Calu3 (cell line): ENCODE measurements at places on chromosomes 13 and 19. TPM values are rescaled to one million over a fixed set of nuclear protein-coding genes. Genes with fewer than 3 reads are reported as not detected.

The IER2 gene
- 96.3 and 108 TPM in 2 replicates for total RNA-seq

- H3K4me1 ChIP-seq: peaks cover 26% of the 10 kb centered on the region
- no peak overlapping the region for H3K4me3 ChIP-seq
- H3K36me3 ChIP-seq: peaks cover 5% of the 10 kb centered on the region
- no peaks in the 10 kb centered on the region for H3K27me3 ChIP-seq
Measured at GRCh38 chr19:3852614-3853254, 16.1 kb downstream of the ZFR2 start.

- H3K4me1 ChIP-seq: no peaks in the 10 kb centered on the region
- DNase-seq: no peak
- H3K4me3 ChIP-seq: no peak overlapping the region
- H3K27me3 ChIP-seq: no peaks in the 10 kb centered on the region
- H3K36me3 ChIP-seq: no peaks in the 10 kb centered on the region
- no peak overlapping the region for H3K27ac ChIP-seq
Measured at GRCh38 chr13:64855506-64855905, 2374.6 kb downstream of the PCDH9 start.

The PDE4C gene
- 0.90 and 2.4 TPM in 2 replicates for total RNA-seq

- no peaks in the 10 kb centered on the region for H3K4me1 ChIP-seq
- no peak overlapping the region for H3K27ac ChIP-seq
- H3K4me3 ChIP-seq: peak overlapping the region; percentile 82
- no peaks in the 10 kb centered on the region for H3K27me3 ChIP-seq
- DNase-seq: peak; percentile 67
Measured at GRCh38 chr13:52127783-52128702, 830 bp downstream of the NEK5 start.

- no peaks in the 10 kb centered on the region for H3K36me3 ChIP-seq
- no peaks in the 10 kb centered on the region for H3K27me3 ChIP-seq
- H3K4me1 ChIP-seq: no peaks in the 10 kb centered on the region
- no peak overlapping the region for H3K27ac ChIP-seq
- DNase-seq: no peak
Measured at GRCh38 chr13:106879806-106880205, 311.9 kb upstream of the ARGLU1 start.

The NDUFA13 gene
- total RNA-seq: 191 and 193 TPM in 2 replicates

The ERCC2 gene
- 56.4 and 57.7 TPM in 2 replicates for total RNA-seq

DNA sequence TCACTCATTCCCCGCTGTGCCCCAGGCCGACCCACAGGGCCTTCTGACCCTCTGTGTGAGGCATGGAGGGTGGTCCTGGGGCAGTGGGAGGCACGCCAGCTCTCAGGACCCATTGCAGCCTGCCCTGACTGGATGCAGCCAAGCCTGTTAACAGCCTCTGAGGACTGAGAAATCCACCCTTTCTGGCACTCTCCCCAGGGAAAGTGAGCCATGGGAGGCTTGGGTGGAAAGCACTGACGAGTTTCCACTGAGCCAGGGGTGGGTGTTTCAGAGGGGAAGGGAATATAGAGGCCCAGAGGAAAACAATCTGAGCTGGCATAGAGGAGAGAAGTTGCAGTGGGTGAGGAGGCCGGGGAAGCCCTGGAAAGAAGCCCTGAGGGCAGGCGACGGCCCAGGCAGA, 30.6 kb upstream of the SLC7A10 start:
- DNase-seq: no peak
- H3K4me3 ChIP-seq: no peak overlapping the region
- H3K27me3 ChIP-seq: peaks cover 59% of the 10 kb centered on the region
- H3K36me3 ChIP-seq: no peaks in the 10 kb centered on the region
- no peak overlapping the region for H3K27ac ChIP-seq

The MISP gene
- total RNA-seq: 73.9 and 90.5 TPM in 2 replicates

- no peaks in the 10 kb centered on the region for H3K27me3 ChIP-seq
- H3K4me3 ChIP-seq: no peak overlapping the region
- H3K36me3 ChIP-seq: no peaks in the 10 kb centered on the region
- DNase-seq: no peak
- no peaks in the 10 kb centered on the region for H3K4me1 ChIP-seq
Measured at GRCh38 chr13:75038393-75039113, 443.4 kb downstream of the TBC1D4 start.

GRCh38 chr13:36190771-36191170, 23.6 kb downstream of the SOHLH2 start:
- no peak overlapping the region for H3K4me3 ChIP-seq
- H3K4me1 ChIP-seq: no peaks in the 10 kb centered on the region
- no peak overlapping the region for H3K27ac ChIP-seq
- H3K36me3 ChIP-seq: no peaks in the 10 kb centered on the region

- no peaks in the 10 kb centered on the region for H3K27me3 ChIP-seq
- no peaks in the 10 kb centered on the region for H3K4me1 ChIP-seq
- no peak overlapping the region for H3K27ac ChIP-seq
- no peak for DNase-seq
- H3K4me3 ChIP-seq: no peak overlapping the region
Measured at GRCh38 chr13:63517371-63517770, 2101.7 kb upstream of the PCDH20 start.

- no peak for DNase-seq
- no peak overlapping the region for H3K4me3 ChIP-seq
- no peaks in the 10 kb centered on the region for H3K36me3 ChIP-seq
- peaks cover 12% of the 10 kb centered on the region for H3K4me1 ChIP-seq
Measured at GRCh38 chr19:29076161-29076560, 136.8 kb downstream of the UQCRFS1 start.

- peaks cover 38% of the 10 kb centered on the region for H3K36me3 ChIP-seq
- no peak overlapping the region for H3K4me3 ChIP-seq
- DNase-seq: no peak
- H3K27ac ChIP-seq: no peak overlapping the region
- H3K4me1 ChIP-seq: no peaks in the 10 kb centered on the region
- no peaks in the 10 kb centered on the region for H3K27me3 ChIP-seq
Measured at GRCh38 chr19:45297674-45298073, 25.0 kb downstream of the CKM start.

GRCh38 chr19:55451965-55452748, 9.1 kb upstream of the SHISA7 start:
- no peak overlapping the region for H3K27ac ChIP-seq
- H3K27me3 ChIP-seq: peaks cover 17% of the 10 kb centered on the region
- no peak overlapping the region for H3K4me3 ChIP-seq
- no peaks in the 10 kb centered on the region for H3K4me1 ChIP-seq

DNA sequence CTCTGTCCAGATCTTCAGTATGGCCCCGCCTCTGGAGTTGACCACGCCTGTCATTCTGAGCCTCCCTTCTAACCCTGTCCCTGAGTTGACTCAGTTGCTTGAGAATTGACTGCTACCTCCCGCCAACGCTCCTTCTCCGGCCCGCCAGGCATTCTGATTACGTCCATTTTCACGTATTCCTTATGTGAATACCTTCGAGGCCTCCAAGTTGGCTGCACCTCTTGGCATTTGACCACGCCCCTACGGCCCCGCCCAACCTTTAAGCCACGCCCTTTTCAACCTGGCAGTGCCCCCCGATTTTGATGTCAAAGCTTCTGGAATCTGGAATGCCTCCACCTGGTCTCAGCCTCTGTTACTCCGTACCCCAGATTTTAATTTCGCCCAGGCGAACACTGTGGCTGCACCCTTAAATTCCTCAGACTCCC, 1.7 kb upstream of the EML2 start:
- H3K27me3 ChIP-seq: peaks cover 15% of the 10 kb centered on the region
- peak; percentile 84 for DNase-seq
- peak overlapping the region; percentile 63 for H3K4me3 ChIP-seq

The CYP4F12 gene
- total RNA-seq: 3.8 and 8.8 TPM in 2 replicates

DNA sequence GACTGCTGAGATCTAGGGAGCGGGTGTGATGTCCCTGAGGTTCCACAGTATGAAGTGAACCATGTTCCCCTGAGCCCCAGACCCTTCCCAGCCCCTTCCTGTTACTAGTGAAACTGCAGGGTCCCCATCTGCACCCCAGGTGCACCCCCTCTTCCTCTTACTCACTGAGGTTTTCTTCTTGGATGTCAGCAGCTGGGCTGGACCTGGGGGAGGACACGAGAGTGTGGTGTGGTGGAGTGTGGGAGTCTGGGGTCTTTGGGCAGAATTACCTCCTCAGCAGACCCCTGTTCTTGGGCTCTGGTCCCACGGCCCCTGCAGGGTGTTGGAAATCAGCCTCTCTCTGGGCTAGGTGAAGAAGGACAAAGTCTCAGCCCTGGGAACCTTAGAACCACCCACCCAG, 3.3 kb upstream of the LILRA6 start:
- no peak overlapping the region for H3K27ac ChIP-seq
- no peaks in the 10 kb centered on the region for H3K36me3 ChIP-seq
- no peak for DNase-seq

GRCh38 chr19:344625-345319, at the start of gene MIER2:
TSS of gene MIER2 (minus strand) at chr19:344796. CDS start at chr19:344782, 14 bp downstream.
- no peaks in the 10 kb centered on the region for H3K27me3 ChIP-seq
- H3K36me3 ChIP-seq: peaks cover 32% of the 10 kb centered on the region
- peak within 1 kb of the TSS; percentile 68 for H3K4me3 ChIP-seq
- H3K27ac ChIP-seq: peak within 1 kb of the TSS; percentile 16
- peaks cover 31% of the 10 kb centered on the region for H3K4me1 ChIP-seq

DNA sequence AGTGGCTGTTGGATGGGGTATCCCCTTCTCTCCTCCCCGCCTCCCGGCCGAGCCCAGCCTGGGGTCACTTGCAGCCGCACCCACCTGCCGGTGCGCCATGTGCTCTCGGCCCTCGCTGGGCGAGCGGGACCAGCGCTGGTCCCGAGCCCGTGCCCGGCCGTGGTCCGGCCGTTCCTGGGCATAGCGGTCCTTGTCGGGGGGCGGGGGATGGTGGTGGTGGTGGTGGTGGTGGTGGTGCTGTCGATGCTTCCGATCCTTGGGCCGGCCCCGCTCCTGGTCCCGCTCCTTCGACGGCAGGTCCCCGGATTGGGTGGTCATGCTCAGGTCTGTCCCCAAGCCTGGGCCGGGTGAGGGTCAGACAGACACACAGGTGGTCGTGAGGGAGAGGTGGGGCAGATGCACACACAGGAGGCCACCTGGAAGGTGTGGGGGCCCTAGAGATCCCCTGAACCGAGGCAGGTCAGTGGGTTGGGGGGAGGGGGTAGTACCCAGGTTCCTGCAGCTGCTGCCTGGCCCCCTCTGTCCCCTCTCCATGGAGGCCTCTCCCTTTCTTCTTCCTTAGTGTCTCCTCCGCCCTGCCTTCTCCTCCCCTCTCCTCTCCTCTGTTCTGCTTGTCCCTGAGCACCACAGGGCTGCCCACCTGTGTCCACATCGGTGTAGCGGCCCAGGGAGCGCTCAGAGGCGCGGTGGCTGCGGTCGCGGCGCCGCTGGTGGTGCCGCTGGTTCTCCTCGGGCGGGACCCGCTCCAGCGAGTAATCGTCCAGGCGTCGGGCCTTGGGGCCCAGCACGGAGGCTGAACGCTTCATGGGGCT, 58.7 kb downstream of the IER2 start:
- no peak overlapping the region for H3K27ac ChIP-seq
- DNase-seq: no peak
- H3K27me3 ChIP-seq: no peaks in the 10 kb centered on the region

The MCEMP1 gene
- not detected in 2 replicates for total RNA-seq

- H3K27ac ChIP-seq: no peak overlapping the region
- no peak overlapping the region for H3K4me3 ChIP-seq
- H3K4me1 ChIP-seq: peaks cover 16% of the 10 kb centered on the region
- no peaks in the 10 kb centered on the region for H3K27me3 ChIP-seq
Measured at GRCh38 chr13:32911506-32911905, 104.7 kb upstream of the KL start.

DNA sequence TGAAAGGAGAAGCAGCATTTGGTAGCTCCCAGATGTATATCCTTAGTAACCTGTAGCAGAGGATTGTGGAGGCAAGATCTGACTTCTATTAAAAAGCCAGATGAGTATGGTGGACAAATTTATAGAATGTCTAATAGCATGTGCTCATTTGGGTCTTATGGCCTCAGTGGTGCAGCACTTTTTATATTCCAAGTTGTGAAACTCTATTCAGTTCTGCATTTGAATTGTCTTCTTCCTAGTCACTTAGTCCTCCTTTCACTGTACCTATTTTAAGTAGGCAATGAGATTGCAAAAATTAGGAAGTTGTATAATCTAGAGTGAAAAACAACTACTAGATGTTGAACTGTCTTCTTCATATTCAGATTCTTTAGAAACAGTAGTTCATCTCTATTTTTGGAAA, 412.5 kb upstream of the PCDH9 start:
- H3K4me1 ChIP-seq: no peaks in the 10 kb centered on the region
- H3K27ac ChIP-seq: no peak overlapping the region
- H3K4me3 ChIP-seq: no peak overlapping the region
- H3K36me3 ChIP-seq: no peaks in the 10 kb centered on the region
- no peak for DNase-seq
- H3K27me3 ChIP-seq: no peaks in the 10 kb centered on the region
